ENCODE measurements at places on chromosomes 1 and 21.

GRCh38 chr1:1833456-1833855, 55.2 kb upstream of the NADK start:
- no peak for DNase-seq

DNA sequence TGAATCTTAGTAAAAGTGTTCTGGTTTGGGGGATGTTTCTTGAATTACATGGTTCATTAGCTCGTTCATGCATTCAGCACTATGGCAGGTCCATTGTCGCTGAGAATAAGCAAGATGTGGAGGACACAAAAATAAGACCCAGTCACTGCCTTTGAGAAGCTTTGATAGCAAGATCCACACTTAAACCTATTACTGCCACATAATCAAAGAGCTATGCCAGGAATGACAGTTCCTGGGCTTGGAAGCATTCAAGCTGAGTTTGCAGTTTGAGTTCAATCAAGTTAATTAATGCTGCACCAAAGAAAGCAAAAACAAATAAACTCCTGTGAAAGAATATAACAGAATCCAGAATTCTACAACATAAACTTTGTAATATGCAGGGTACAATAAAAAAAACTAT, 131.8 kb downstream of the MIS18A start:
- no peak for DNase-seq

DNA sequence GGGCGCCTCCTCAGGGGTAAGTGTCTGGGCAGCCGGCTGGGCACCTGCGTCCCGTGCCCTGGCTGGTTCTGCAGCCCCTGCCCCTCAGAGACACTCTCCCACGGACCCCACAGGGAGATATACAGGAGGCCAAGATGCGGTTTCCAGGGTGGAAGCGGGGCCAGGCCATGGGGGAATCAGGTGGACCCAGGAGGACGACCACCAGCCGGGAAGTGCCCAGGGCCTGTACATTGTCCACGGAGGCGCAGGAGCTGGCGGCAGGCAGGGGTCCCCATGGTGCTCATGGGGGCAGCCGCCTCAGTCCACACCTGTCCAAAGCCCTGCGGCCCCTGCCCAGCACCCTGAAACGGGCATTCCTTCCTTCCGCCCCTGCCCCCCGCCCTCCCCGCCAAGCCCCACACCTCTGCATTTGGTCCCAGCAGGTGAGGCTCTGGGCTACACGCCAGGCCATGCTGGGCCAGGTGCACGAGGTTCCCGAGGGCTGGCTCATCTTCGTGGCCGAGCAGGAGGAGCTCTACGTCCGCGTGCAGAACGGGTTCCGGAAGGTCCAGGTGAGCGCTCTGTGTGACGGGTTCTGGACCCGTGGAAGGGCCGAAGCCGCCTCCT, 36.7 kb downstream of the SLC19A1 start:
- DNase-seq: no peak

GRCh38 chr1:2468041-2468472, 8.0 kb upstream of the PLCH2 start:
- DNase-seq: no peak

DNA sequence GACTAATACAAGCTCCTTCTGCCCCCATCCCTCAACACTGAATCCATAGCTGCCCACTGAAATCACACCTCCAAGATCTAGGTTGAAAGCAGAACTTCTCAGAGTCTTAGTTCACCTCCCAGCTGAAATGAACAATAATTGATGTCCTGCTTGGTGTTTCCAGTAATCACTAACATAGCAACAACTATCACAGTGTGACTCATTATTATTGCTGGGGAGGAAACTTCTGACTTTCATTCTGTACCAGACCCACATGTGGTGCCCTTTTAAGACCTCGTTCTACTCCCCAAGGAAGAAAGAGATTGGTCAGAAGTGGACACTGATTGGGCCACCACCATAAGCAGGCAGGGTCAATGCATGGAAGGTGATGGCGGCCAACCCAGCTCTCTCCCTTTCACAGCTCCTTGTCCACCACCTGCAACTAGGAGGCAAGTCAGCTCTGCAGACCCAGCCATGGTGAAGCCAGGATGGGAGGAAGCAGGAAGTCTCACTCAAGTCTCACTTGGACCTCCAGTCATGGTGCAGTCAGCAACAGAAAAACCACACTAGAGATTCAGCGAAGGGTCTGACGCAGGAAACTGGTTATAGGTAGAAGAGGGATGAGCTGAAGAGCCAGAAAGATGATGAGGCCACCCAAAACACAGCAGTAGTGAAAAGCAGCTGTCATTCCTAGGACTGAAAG, 720.2 kb downstream of the PTPRU start:
- DNase-seq: no peak

DNA sequence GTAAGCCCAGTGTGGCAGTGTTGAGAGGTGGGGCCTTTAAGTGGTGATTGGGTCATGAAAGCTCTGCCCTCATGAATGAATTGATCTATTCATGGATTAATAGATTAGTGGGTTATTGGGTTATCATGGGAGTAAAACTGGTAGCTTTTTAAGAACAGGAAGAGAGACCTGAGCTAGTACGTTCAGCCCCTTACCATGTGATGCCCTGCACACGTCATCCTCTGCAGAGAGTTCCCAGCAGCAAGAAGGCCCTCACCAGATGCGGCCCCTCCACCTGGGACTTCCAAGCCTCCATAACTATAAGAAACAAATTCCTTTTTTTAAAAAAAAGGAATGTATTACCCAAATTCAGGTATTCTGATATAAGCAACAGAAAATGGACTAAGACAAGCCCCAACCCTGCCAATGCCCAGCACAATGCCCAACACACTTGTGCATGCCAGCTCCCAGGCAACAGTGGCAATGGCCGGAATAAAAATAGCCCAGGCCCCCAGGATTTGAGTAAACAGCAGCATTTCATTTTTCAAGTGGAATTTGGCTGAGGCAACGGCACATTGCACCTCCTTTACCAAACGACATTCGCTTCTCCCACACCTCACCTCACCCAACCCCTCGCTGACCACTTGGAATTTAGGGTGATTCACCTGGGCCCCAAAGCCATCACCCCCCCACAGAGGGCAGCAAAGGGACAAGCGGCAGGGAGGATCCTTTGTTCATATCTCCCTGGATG, 215.9 kb downstream of the TOMM20 start:
- no peak for DNase-seq

DNA sequence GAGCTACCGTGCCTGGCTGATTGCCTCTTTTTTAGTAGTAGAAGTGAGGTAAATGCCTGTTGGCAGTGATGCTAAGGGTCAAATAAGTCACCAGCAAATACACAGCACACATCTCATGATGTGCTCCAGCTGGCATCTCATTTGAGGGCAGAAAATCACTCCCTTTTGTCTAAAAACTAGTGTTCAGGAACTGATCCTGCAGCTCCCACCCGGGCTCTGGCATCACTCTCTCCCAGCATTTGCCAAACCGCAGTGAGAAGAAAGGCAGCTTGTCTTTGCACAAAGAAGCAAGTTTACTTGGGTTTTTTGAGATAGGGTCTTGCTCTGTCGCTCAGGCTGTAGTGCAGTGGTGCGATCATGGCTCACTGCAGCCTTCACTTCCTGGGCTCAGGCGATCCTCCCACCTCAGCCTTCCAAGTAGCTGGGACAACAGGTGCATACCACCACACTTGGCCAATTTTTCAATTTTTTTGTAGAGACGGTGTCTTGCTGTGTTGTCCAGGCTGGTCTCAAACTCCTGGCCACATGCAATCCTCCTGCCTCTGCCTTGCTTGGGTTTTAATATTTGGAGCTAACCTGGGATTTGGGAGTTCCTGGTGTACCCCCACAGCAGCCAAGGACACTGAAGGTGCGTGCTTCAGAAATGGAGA, 4.1 kb downstream of the RBP7 start:
- no peak for DNase-seq

DNA sequence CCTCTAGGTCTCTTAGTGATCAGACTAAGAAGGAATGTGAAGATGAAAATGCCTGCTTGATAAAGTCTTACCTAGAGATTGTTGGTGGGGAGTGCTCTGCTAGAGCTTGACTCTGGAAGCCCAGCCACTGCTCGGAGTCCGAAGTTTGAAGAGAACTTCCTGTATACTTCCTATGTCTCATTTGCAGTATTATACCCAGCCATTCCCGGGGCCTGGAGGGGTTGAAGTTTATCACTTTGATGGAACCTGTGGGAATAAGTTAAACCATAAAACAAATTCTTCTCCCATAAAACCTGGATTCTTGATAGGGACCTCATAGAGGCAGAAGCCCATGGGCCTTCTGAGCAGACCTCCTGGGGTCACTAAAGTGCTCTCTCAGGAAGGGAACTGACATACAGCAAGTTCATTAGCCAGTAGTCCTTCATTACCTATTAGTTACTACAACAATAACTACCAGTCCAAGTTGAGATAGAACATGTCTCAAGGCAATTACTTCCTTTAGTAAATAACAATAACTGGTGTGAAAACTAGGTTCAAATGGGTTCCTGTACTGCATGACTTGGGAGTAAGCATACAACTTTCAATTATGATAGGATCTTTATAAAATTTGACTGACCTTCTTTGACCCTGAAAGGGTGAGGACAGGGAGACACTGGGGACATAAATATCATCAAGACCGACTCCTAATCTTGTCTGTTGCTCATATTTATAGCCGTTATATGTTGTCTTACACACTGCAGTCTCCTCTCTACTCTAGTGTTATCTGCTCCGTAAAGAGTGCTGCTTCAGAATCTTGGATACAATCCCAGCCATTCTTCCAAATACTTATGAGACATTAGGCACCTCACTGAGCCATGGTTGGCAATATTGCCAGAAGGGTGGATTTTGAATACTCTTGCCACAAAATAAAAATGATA, at the start of gene OR6N1:
OR6N1 (minus strand) TSS at position 246 of the 917 bp plus-strand sequence. CDS start 5,513 bp downstream, outside the sequence.
- DNase-seq: no peak

DNA sequence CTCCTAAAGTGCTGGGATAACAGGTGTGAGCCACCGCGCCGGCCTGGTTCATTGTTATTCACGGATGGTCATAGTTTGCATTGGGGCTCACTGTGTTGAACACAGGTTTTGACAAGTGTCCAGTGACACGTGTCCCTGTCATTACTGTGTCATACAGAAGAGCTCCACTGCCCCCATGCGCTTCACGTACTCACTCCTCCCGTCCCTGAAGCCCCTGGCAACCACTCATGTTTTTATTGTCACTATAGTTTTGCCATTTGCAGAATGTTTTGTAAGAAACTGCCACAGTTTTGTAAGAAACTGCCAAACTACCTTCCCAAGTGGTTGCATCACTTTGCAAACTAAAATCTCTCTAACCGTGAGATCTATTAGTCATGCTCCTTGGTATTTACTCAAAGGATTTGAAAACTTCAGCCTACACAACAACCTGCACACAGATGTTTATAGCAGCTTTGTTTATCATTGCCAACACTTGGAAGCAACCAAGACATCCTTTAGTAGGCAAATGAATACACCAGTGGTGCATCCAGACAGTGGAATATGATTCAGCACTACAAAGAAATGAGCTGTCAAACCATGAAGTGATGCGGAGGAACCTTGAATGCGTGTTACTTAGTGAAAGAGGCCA, 163.2 kb upstream of the COL6A1 start:
- DNase-seq: no peak

DNA sequence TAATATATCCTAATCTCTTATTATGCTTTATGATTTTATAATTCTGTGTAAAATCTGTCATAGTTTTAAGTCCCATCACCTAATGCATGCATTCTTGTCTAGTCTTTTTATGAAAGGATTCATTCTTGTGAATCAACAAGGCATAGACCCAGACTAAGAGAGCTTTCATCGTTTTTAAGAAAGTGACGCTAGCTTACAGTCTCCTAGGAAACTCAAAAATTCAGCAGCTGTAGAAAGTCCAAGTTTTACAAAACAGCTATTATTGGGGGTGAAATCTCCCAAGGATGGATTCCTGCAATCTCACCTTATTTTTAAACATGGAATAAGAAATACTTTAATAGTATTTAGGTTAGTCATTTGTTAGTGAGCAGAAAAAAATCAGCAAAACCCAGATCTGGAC, 104.7 kb downstream of the NCAM2 start:
- peak; percentile 52 for DNase-seq

- DNase-seq: no peak
These were observed at the start of gene RGS1 for GRCh38 chr1:192575499-192576189. TSS of gene RGS1 (plus strand) at chr1:192575773. CDS start at chr1:192575793, 20 bp downstream.

DNA sequence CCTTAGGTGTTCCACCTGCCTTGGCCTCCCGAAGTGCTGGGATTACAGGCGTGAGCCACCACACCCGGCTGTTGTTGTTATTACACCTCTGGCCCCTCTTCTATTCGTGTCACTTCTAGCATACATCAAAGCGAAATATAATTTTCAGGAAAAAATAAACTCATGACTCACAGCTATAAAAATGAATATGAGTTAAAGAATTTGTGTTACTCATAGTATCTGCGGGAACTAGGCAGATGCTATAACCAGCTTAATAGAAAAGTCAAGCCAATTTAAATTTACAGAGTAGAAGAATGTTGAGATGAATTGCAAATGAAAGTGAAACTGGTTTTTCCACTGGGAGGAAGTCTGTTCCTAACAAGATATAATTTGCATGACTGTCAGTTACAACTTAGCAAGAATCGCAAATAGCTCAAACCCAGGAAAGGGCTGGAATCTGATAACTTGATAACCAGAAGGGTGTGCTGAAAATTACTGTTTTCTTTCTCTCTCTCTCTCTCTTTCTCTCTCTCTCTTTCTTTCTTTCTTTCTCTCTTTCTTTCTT, 11.2 kb downstream of the OR2W3 start:
- no peak for DNase-seq

DNA sequence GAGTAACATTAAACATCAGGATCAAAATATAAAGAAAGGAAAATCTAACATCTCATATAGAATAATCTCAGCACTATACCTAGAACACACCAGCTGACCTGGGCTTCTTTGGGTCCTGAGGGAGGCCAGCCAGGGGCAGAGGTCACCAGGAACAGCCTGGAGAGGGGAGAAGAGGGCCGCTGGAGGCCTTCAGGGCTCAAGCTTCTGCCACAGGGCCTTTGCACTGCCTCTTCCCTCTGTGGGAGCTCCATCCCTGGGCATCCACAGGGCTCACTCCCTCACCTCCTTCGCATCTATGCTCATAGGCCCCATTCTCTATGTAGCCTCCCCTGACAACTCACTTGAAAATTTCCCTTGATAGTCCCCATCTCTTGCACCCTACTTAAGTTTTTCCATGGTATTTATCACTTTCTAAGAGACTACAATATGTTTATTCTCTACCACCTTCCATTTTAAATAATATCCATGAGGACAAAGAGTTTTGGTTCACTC, 73.9 kb downstream of the HIVEP3 start:
- no peak for DNase-seq

Data from NCI-H2227 treated with DMSO at 0.1 percent for 48 hours (cell line).